ENCODE measurements at places on chromosomes 11 and 22.

DNA sequence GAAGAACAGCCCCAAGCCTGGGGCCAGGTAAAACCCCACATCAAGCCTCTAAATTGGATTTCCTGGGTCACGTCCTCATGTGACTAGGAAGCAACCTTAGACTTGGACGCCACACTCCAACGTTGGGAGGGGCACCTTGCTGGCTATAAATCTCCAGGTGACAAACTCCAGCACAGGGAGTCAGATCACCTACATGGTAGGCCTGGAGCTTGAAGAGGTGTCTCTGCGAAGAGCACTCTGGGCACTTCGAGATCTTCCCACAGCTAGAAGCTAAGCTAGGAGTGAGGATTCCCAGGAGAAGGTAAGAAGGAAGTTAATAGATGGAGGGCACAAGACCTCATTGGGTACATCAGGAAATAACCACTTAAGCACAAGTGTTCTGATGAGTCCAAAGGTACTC lies 77.1 kb upstream of the GNAZ start:
- DNase-seq: no peak

DNA sequence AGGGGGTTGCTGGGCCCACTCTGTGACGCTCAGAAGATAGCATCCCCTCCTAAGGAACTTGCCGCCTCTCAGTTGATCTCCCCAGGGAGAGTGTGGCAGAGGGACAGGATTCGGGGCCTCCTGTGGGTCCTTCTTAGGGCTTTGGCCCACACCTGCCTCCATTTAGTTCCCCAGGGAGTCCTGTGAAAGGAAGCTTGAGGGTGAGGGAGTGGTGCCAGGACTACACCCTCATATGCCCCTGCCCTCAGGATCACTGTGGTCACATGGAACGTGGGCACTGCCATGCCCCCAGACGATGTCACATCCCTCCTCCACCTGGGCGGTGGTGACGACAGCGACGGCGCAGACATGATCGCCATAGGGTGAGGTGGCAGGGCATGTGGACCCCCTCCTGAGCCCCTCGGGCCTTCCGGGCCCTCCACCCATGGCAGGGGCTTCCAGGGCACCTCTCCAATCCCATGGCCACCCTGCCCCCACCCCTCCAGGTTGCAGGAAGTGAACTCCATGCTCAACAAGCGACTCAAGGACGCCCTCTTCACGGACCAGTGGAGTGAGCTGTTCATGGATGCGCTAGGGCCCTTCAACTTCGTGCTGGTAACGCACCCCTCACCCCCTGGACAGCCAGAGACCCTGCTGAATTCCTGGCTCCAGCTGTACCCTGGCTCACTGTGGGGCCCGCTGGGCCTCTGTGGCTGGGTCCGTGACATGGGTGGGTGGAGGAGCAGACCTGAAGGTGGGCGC lies 3.5 kb downstream of the INPP5J start:
- DNase-seq: no peak

DNA sequence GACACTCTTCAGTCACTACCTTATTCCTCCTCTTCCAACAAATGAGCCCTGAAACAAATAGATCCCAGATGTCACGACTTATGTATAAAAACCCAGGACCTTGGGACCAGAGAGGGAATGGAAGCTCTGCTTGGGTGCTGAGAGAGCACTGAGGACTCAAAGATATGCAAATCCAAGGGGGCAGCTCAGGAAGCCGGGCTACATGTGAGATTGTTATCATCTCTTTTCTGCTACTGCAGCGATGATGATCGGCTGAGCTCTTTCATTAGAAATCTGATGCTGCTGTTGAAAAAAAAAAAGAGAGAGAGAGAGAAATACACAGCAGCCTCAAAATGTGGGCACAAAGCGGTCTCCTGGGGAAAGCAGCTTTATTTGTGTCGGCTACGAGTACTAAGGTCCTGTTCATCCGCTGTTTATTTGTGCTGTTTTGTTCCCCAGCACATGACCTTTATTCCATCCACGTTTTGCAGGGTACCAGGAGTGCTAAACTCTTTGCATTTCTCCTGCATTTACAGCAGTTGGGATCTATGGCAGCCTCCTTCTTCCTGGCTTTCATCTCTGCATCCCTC lies 120.2 kb downstream of the TRIM29 start:
- no peak for DNase-seq

- no peak for DNase-seq
These were observed 17.0 kb downstream of the TNKS1BP1 start for GRCh38 chr11:57307666-57308270.

GRCh38 chr22:43854786-43855271 lies 7.5 kb downstream of the SULT4A1 start:
- no peak for DNase-seq

GRCh38 chr22:37750596-37751162 lies 53.8 kb downstream of the TRIOBP start:
- no peak for DNase-seq

DNA sequence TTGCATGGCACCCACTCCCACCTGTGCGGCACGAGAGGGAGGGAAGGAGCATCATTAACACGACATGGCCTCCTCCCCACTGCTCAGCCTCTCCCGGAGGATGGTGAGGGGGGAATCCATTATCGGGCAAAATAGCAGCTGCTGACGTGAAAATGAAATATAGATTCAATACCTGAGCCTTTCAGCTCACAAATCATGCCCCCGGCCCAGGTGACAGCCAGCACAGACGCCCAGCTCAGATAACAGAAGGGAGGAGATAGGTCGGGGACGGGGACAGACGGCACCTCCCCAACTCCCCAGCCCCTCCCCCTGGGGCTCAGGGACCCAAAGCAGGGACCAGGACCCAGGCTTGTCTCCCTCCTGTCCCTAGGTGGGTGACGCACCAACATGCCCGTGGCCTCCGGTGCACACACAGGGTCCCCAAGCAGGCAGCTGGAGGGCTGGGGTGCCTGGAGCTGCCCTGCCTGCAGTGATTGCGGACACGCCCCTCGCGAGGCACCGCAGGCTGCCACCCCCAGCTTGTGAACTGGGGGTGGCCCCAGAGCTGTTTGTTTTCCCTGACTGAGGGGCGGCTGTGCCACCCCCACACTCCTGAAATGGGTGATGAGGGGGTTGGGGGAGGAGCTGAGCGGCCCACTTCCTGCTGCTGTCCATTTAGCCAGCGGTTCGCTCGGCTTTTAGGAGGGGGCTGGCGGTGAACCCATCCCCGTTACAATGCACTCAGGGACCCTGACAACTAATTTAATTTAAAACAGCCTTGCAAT lies 31.7 kb downstream of the FLRT1 start:
- no peak for DNase-seq

GRCh38 chr11:122167100-122167499 lies 51.1 kb upstream of the BLID start:
- no peak for DNase-seq

Measured in GM13977 (cell line).